Mesendoderm (in vitro differentiated cells): ENCODE measurements at places on chromosomes 11 and 22.

DNA sequence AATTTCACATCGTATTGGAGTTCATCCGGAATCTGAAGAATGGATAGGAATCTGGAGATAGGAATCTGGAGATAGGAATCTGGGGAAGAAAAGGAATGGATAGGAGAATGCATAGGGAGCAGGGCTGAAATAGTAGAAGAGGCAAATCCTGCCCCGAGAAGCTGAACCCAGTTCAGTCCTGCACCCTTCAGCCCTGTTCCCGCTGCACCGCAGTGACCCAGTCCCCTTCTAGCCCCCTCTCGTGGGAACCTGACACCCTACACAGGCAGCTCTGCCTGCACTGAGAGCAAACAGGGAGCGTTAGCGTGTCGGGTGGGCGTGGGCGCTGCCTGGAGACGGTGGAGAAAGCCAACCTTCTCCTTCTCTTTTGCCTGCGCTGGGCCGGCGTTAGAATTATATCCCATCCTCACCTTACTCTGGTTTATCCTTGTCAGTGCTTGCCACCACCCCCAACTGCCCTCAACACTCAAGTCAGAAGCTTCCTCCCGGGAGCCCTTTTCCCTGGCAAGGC is 1.0 kb upstream of the CCKBR start:
- peak; percentile 77 for DNase-seq

DNA sequence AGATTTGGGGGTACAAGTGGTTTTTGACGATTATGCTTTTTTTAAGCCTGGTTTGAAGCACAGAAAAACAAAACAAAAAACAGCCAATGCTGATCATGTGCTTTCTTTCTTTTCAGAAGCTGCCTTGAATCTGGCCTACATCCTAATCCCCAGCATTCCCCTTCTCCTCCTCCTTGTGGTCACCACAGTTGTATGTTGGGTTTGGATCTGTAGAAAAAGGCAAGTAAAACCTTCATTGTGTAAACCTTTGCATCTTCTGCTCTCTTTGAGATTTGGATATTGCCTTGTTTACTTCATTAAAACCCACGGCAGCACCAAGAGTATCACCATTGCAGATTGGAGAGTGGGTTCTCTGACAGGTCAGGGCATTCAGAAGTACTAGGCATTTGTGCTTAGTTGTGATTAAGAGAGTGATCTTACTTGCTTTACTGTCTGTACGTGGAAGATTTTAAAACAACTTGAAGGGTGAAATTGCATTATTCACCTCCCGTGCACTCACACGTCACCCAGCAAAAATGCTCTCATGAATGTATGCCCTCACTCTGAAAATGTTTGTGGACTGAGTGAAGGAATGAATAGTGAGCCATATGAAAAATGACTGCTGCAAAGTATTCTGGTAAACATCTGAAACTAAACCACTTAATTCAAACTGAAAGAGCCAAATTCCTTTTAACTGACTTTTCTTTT is 17.0 kb downstream of the LAYN start:
- no peak for DNase-seq

DNA sequence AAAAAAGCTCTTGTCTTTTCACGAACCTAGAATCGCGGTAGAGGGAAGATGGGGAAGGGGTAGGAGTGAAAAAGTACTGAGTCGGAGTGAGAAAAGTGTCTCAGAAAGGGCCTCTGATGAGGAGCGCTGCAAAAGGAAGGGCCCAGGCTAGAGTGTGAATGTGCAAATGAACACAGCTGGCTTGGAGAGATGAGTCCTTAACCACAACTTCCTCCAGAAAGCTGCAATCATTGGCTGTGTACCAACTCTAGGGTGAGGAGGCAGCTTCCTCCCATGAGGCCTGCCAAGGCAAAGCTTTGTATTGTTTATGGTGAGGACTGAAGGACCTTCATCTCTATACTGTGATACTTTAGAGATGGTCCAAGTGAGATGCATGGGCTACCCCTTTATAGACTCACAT is 566.9 kb upstream of the ANO5 start:
- DNase-seq, result no peak

DNA sequence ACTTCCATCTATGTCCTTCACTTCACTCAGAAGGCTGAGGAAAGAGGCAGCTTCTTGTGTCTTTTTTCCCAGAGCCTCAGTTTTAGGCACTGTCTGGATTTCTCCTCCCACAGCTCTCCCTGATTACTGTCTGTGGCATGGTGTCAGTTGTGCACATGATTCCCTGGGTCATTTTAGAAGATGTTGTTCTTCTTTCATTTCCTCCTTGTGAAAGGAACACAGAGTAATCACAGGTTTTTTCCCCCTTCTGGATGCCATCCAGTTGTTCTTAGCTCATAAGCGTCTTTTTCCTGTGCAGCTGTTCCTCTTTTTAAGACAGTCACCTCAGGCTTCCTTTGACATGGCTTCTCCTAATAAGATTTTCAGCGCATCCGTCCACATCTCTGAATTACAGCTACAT is 212.2 kb downstream of the FAM181B start:
- DNase-seq, result no peak

DNA sequence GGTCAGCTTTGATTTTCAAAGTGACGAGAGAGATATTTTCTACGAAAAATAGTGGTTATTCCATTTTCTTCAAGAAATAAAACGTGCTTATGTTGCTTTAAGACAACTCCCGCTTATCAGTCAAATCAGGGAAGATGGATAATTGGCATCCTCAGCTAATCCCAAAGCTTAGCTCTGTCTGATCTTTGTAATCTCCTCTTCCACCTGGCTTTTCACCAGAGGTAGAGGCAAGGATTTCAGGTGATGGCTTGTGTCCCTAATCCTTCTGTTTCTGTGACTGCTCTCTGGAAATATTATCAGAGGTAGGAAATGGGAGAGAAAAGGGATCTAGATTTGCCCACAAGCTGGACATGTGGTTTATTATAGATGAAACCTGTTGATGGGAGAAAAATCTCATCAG is 78.9 kb downstream of the DBX1 start:
- DNase-seq, result no peak

GRCh38 chr22:35864545-35865165 is 147.0 kb downstream of the APOL5 start:
- DNase-seq, result no peak

- DNase-seq, result peak; percentile 73
Measured at GRCh38 chr11:47532597-47533213, 20.2 kb downstream of the CELF1 start.

- no peak for DNase-seq
Measured at GRCh38 chr22:27834364-27835185, 33.0 kb upstream of the MN1 start.

GRCh38 chr11:44577231-44577830 is 11.9 kb downstream of the CD82 start:
- DNase-seq, result no peak

DNA sequence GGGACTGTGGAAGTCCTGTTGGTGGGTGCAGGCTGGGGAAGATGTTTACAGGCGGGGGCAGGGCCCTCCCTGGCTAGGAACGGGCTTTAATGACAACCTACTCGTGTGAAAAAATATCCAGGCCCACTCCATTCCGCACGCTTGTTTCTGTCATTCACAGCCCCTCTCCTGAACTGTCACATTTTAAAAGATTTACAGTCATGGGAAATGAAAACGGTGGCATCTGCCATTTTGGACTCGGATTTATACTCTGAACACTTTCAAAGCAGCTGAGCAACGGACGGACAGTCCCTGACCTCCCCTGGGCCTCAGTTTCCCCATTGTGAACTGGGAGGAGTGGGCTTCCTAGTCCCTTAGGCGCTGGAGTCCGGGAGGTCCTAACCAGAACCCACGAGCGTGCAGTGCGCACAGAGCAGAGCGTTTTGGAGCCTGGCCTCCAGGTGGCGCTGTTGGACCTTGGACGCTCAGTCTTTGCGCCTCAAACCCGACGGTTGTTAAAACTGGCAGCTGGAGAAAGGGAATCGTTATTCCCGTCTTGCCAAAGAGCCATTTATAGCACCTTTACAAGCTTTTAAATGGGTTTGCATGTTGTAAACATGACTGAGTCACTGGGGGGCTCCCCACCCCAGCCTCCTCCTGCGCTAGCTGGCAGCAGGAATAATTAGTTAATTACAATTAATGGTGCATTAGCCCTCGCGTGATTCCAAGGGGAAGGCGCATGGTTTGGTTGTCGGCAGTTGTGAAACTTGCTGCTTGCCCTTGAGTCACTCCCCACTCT is 75.3 kb downstream of the FBLN1 start:
- DNase-seq, result peak; percentile 78

DNA sequence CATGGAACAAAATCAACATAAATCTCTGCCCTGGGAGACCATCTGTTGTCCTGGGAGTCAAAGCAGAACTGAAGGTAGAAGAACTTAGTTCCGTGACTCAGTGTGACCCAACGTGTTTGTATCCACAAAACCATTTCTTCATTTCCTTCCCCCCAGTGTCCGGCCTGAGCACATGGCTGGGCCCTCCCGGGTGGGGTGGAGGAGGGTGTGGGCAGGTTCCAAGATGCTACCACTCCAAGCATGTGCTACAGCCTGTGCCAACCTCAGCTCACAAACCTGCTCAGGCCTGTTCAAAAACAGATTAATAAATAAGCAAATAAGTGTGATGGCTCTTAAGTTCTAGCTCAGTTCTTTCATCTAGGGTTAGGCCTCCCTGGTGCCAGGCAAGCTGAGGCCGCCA is 55.3 kb downstream of the SHANK2 start:
- DNase-seq, result no peak

- peak; percentile 77 for DNase-seq
Measured at GRCh38 chr11:114773541-114774338, 95.4 kb downstream of the NXPE2 start.

DNA sequence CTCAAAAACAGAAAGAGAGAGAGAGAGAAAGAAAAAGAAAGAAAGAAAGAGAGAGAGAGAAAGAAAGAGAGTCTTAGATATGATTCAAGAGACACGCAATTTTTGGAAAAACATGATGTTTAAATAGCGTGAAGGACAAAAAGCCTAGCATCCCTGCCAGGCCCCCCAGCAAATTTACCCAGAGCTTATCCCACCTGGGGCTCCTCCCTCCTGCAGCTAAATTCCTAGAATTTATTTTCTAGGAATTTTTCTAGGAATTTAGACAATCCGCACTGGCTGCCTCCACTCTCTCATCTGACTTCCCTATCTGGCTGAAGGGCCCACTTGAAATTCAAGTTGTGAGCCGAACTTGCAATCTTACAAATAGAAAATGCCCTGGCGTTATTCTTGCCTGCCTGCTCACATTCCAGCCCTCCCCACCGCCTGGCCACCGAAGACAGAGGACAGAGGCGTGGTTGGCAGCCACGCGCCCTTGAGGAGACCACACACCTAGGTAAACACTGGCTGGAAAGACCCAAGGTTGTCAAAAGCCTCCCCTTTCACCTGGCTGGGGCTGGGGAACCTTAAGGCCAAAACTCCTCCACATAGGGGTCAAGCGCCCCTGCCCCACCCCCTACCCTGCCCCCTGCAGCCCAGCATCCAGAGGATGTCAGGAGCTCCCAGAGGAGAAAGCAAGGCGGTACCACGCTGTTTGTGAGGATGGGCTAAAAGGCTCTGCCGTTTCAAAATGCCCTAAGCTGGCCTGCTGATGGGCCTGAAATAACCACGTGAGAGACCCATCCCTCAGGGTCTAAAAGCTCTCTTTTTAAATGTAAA is 42.2 kb downstream of the AHNAK start:
- peak; percentile 70 for DNase-seq

DNA sequence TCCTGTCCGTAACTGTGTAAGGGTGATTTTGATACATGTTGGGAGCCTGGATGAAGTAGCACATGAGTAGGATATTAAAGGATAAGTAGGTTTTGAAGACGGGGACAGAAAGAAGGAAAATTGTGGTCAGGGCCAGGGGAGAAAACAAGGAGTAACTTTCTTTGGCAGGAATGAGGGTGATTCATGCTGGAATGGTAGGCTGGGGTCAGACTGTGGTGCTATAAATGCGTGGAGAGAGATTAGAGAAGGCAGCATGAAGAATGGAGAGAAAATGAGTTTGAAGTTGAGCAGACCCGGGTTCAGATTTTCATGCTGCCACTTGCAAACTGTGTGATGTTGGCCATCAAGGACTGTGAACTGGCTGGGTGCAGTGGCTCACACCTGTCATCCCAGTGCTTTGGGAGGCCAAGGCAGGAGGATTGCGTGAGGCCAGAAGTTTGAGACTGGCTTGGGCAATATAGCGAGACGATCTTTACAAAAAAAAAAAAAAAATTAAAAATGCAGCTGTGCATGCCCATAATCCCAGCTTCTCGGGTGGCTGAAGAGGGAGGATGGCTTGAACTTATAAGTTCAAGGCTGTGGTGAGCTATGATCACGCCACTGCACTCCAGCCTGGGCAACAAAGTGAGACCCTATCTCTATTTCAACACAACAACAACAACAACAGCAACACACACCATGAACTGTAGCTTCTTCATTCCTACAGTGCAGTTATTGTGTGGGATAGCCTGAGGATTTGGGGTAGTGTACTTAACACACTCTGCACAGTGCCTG is 22.3 kb downstream of the ZBTB16 start:
- no peak for DNase-seq

DNA sequence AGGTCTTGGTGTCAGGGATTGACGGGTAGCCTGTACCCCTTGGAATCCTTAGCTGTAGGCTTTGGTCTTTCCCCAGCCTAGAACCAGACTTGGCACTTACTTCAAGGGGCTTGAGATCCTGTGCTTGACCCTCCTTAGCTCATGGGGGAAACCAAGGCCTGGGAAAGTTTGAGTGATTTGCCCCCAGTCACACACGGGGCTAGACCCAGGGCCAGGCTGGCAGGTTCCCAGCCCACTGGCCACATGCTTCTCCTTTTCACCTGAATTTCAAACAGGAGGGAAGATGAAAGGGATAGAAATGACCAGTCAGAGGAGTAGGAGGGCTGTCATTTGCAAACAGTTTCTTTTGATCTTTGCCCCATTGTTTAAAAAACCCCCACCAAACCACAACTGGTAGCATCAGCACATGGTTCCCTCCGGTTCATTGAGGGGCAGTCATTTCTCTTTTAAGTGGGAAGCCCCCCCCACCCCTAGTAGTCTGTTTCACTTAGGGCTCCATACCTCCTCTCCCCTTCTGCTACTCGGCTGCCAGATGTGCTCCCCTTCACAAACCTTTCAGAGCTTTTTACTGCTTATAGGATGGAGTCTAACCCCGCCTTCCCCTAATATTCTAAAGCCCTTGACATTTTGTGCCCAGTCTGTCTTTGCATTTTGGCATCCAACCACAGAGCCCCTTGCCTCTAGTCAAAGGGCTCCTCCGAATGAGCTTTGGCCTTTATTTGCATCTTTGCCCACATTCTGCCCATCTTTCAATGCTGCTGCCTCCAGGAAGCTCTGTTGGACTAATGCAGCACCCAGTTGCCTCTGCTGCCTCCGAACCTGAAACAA is 37.6 kb downstream of the ZNRF3 start:
- no peak for DNase-seq

DNA sequence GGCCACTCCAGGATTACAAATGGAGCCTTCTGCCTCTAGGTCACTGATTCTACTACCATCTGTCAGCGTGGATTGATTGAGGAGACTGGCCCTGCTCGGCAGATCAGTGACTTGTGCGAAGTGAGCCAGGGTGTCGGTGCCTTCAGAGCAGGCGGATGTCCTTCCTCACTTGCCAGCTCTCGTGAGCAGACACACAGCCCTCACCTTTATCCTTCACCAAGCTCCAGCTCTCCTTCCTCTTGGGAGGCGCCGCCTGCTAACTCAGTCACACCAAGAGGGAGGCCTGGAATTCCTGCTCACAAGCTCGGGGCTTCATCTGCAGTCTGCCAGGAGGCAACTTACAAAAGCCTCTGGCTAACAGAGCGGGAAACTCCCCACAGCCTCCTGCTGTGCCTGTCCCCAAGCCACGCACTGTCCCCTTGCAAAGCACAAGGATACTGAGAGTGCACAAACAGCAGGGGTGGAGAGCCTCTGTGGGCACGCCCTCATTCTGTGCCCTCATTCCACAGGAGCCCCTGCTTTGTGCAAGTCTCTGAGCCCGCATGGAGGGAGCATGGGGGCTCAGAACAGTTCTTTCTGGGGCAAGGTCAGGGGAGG is 3.5 kb upstream of the TCF20 start:
- peak; percentile 81 for DNase-seq
